ENCODE measurements at places on chromosomes 6 and 20.

DNA sequence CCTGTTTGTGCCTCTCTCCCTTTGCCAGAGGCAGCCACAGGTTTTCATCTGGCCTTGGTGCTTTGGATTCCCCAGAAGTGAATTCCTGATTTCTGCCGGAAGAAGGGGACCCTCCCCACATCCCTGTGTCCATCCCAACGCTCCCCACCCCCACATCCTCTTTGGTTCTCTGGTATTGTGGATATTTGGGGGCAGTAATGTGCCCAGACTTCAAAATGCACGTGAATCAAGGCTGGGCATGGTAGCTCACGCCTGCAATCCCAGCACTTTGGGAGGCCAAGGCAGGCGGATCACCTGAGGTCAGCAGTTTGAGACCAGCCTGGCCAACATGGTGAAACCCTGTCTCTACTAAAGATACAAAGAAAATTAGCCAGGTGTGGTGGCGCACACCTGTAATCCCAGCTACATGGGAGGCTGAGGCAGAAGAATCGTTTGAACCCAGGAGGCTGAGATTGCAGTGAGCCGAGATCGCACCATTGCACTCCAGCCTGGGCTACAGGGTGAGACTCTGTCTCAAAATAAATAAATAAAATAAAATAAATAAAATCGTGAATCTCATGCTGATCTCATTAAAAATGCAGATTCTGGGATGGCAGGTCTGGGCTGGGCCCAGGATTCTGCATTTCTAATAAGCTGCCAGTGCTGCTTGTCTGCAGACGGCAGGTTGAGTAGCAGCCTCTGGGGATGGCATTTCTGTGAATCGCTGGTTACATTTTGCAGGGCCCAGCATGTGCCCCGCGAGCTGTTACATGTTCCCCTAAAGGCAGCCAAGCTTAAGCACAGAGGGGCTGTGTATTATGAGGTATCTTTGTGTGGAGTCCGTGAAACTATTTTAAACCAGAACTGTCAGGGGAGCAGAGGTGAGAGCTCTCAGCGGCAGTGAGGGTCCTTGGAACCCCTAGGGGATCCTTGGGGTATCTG is 49.0 kb downstream of the SYNJ2 start:
- no peak for DNase-seq

DNA sequence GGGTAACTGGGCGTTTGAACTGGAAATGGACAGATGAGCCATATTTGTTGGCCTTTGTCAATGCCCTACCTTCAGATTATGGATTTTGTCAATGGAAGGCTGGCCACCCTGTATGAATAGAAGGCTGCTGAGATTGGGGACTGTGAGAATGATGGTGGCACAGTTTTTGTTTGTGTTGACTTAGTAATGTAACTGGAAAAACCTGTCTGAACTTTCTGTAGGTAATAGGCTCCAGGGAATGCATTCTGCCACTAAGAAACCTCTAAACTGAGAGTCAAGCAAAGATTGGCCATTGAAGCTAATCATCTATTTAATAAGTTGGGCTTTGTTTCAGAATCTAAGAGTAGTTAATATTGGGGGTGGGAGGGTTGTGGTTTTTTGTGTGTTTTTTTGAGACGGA is 97.5 kb downstream of the FOXO3 start:
- DNase-seq: no peak

- no peak for DNase-seq
These were observed 159.3 kb upstream of the MARCKS start for GRCh38 chr6:113697632-113698410.

GRCh38 chr6:36679043-36679833 is 724 bp downstream of the CDKN1A start:
- peak; percentile 9 for DNase-seq

GRCh38 chr20:48538856-48539255 is 288.9 kb downstream of the PREX1 start:
- no peak for DNase-seq

- DNase-seq: no peak
These were observed 90.3 kb upstream of the CLDN20 start for GRCh38 chr6:155173488-155173887.

DNA sequence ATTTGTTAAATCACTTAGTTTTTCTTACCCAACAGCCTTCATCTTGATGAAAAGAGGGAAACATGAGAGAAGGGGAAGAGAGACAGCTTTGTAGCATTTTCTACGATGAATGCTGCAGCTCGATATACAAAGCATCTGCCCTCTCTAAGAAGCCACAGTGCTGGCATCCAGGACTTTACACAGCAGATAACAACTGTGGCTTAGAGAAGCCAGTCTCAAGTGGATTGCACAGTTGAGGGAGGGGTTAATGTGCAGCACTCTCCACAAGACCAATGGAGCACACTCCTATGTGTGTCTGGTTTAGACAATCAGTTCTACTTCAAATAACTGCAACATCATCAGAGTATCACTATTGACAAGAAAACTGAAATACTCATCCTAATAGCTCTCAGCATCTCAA is 5.8 kb downstream of the C6orf120 start:
- no peak for DNase-seq

GRCh38 chr20:5580940-5581708 is 169.1 kb upstream of the SHLD1 start:
- no peak for DNase-seq

DNA sequence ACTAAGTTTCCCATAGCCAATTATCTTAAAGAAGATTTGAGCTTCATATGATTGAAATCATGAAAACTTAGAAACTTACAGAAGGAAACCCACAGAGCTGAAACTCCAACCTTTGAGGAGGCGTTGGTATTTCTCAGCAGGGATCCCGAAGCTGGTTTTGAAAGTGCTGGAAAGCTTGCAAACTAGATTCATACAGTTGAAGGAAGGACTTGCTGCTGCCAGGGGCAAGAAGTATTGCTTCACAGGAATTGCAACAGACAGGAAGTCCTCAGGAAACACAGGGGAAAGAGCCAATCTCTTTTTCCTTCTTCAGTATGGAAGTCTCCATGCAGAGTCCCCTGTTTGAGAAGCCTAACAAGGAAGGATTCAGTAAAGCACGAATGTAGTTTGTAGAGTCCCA is 419.7 kb downstream of the CD109 start:
- no peak for DNase-seq

- DNase-seq: no peak
These were observed 136.9 kb downstream of the CD83 start for GRCh38 chr6:14254505-14254904.

GRCh38 chr6:12967686-12968085 is 251.1 kb downstream of the PHACTR1 start:
- no peak for DNase-seq

GRCh38 chr20:63810730-63811490 is 20.2 kb downstream of the ZBTB46 start:
- no peak for DNase-seq

GRCh38 chr20:51529081-51529681 is 13.3 kb downstream of the NFATC2 start:
- no peak for DNase-seq

DNA sequence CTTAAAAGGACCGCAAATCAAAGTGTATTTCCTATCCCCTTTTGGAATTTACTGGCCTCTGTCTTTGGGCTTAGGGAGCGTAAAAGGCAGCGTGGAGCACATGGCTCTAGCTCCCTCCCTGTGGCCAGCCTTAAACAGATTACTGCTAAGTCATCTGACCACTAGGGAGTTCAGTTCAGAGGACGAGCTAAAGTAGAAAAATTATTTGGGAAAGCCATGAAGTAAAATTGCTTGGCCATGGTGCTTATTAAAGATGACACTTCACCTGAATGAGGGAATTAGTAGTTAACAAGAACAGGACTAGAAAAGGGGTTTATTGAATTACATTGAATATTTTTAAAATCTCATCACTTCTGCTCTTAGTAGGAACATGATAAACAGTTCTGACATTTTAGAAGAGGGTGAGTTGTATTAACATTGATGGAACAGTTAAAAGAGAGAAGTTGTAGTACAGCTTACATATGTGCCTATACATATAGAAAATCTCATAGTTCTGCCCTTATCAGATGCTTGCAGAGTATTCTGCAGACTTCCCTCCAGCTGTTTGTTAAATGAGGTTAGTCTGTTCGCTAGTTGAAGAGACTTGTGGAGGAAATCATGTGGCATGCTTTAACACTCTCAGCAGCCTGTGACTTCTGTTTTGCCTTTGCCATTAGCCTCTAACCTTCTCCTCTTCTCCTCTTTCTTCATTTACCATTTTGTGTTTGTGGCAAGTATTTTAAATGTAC is 31.2 kb upstream of the MAPK13 start:
- no peak for DNase-seq

DNA sequence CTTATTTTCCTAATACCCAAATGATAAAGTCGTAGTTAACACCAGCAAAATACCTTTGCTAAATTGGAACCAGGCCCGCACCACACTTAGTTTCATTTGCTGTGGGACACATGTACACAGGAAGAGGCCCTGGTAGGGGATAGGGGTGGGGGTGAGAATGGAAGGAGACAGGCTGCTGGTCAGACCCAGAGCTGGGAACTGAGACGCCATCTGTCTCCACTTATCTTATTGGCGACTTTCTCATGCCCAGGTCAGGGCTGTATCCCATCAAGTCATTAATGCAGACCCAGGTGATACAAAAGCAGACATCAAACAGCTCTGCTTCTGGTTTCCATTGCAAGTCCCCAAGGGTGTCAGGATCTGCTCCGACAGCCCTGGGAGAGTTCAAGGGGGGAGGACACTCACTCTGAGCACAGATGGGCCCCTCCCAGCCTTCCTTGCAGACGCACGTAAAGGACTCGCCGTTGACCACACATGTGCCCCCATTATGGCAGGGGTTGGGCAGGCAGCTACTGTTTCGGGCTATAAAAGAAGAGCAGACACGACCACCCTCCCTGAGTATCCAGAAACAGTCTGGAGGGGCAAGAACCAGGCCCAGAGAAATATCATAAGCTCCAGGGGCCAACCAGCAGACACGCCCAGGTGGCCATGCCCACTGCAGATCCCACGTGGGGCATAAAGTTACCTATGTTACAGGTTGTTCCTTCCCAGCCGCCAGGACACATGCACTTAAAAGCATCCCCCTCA is 29.2 kb downstream of the JAG1 start:
- DNase-seq: no peak

DNA sequence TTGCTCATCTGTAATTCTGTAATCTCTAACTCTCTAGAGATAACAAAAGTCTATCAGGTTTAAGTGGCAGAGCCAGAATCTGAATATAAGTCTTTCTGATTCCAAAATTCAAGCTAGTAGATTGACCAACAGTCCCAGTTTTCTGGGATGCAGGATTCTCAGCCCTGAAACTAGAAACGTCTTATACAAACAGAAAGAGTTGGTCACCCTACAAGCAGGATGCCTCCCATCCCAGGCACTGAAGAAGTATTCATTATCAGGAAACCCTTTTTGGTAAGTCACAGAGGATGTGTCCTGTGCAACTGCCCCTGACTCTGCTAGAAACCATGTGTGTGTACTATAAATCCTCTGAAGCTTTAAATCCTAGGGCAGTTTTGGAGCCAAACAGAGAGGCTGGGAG is 135.0 kb downstream of the CARMIL1 start:
- no peak for DNase-seq

DNA sequence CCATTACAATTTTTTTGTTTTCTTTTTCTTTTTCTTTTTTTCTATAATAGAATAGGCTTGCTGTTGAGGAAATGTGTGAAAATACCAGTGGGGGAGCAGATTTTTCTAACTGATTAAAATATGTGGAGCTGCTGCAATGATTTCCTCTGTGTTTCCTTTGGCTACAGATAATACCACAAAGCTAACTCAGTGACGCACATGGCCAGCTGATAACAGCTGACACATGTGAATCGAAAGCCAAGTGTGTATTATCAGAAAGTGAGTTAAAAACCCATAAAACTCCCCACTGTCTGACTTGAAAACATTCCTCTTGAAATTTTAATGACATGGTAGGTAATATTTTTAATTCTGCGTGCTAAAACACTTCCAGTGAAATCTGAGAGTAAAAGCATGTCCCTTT is 70.8 kb upstream of the AHI1 start:
- no peak for DNase-seq

GRCh38 chr20:6140947-6141346 is 18.1 kb upstream of the FERMT1 start:
- DNase-seq: no peak

Data from stimulated activated CD4-positive, alpha-beta T cell treated with anti-CD3 and anti-CD28 coated beads, Interleukin-2, amount 100 ng/mL, for 4 hours (primary cell).